ENCODE measurements at places on chromosomes 2 and 18.

DNA sequence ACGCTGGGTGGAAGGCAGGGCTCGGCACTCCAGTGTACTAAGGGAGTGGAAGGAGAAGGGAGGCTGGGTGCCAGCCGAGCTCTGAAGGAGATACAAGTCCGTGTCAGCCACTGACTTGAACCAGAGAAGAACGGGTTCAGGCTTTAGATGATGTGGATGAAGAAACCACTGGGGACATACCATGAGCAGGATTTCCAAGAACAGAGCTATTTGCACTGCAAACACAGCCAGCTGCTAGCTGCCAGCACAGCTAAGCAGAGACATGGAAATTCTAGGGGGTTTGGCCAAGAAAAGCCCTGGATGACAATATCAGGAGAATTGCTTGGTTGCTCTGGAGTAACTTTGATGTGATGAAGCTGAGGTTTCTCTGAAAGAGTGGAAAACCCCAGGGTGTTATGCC, 5.2 kb downstream of the CD207 start:
- DNase-seq, result no peak

- no peak for DNase-seq
Measured at GRCh38 chr2:236574000-236574399, 4.4 kb downstream of the ACKR3 start.

GRCh38 chr2:100592226-100592625, 29.4 kb downstream of the PDCL3 start:
- DNase-seq, result no peak

GRCh38 chr2:121255358-121255757, 29.6 kb downstream of the TFCP2L1 start:
- DNase-seq, result no peak

- no peak for DNase-seq
Measured at GRCh38 chr18:63788447-63789096, 13.4 kb downstream of the SERPINB7 start.

- DNase-seq, result peak; percentile 37
Measured at GRCh38 chr18:74836296-74837139, 238.8 kb downstream of the ZNF407 start.

DNA sequence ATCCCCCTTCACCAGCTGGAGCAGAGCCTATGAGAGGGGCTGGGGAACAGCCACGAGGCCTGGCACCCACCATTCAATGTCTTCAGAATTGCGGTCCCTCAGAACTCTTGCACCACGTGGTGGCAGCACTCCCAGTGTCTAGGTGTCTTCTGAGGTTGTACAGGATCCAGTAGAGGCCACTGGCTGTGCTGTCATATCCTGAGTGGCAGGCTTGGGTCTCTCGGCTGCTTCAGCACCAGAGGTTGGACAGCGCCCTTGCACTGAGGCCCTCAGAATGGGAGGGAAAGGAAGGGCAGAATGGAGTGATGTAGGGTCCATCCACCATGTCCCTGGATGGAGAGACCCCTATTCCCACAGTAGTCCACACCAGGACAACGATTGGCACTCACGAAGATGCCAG, 112.0 kb upstream of the TEKT4 start:
- DNase-seq, result no peak

DNA sequence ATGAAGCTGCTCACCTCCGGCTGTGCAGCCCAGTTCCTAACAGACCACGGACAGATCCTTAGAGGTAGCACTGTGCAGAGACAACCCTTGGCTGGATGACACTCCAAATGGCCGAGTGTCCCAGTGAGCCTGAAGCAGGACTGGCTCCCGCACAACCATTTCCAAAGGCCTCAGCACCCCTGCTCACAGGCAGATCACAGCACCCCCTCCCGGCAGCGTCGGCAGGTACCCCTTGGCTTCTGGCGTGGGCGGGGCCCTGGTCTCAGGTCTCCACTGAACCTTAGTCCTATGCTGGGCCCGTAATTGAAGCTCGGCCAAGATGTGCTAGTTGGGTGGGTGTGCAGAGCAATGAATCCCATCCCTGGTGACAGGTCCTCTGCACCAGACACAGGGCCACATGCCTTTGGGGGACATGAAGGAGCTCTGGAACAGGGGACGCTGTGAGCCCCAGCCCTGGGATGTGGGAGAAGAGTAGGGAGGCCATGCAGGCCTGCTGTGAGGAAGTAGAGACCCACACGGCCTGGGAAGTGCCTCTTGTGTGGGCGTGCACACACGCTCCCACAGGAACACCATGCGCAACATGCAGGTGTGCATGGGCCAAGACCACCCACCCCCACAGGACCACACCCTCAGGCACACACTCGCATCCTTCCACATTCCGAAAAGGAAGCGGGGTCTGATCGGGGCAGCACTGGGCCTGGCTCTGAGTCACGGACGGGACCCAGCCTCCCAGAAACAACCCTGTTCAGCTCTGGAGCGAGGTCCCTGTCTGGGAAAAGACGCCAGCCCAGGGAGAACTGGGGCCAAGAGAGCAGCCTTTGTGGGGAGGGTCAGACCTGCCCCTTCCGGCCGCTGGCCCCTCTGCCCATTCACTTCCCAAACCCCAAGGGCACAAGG, 2.8 kb downstream of the DUSP2 start:
- DNase-seq, result no peak

- no peak for DNase-seq
Measured at GRCh38 chr2:21640046-21640445, 516.3 kb downstream of the TDRD15 start.

DNA sequence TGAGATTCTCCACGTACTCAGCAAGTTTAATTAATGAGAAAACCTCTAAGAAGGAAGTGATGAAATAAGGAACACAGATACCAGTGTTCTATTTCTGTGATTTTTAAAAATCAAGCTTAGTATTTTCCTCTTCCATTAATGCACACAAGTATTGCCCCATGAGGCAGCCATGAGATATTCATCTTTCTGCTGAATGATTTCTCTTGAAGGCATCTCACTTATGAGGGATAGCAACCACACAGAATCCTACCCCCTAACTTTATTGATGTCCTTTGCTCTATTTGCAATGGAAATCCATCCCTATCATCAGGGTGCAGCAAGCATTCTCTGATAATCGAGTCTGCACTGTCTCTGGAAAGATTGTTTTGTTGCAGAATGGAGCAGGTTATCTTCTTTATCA, 244.1 kb upstream of the NRP2 start:
- DNase-seq, result no peak

DNA sequence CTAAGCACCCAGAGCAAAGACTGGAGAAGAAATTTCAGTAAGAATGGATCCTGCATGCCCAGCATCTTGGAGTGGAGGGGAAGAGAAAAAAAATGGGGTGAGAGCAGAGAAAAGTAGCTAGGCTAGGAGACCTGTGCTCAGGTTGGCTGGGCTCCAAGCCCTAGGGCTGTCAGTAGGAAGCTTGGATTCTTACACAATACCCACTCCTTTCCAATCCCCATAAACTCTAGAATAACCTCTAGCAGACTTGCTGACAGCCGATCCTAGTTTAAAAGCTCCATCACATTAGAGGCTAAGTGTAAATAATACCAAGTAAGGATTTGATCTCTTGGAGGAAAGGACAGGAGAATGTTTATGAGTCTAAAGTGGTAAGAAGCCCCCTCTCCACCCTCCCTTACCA, 46.2 kb upstream of the NABP1 start:
- no peak for DNase-seq

DNA sequence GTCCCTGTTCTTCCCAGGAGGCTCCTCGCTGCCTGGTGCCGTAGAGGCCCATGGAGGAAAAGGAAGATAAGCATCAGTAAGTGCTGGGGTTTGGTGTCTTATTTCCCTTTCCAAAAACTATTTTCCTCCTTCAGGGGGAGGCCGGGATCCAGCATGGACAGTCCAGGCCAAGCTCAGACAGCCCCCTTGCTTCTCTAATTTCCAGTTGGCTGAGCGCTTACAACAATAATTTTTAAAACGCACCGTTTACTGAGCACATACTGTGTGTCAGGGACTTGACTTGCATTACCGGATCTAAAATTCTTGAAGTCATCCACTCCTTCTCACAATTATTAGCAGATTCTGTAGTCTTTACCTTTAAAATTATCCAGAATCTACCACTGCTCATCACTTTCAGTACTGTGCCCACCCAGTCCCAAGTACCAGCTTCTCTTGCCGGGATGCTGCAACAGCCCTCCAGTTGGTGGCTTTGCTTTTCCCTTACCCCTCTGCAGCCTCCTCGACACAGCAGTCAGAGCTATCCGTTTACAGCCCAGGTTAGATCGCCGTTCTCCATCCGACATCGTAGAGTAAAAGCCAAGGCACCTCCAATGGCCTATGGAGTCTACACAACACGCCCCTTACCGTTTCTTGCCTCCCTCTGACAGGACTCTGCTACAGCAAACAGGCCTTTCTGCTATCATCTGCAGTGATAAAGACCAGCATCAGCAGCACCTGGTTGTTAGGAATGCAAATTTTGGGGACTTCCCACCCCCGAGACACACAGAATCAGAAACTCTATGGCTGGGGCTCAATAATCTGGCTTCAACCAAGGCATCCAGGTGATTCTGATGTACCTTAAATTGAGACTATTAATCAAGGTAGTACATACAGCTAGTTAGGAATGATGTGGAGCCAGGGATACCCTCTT, 75.2 kb upstream of the TSPYL6 start:
- peak; percentile 14 for DNase-seq

DNA sequence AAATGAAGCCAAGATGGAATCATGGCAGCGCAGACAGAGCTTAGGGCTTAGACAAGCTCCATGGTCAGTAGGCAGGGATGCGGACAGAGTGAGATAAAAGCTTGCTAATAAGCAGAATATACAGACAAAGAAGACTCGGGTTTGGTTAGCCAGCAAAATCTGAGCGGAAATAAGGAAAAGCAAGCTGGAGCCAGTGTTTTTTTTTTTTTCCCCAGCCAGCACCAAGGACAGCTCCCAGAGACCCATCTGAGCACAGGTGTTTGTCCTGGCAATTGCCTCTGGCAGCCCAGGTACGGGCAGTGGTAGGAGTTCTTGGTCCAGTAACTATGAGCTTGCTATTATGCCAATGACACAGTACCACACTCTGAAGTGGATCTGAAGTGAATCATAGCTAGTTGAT, 187.6 kb downstream of the ADCYAP1 start:
- no peak for DNase-seq

- no peak for DNase-seq
Measured at GRCh38 chr18:80086281-80086680, 22.8 kb upstream of the ADNP2 start.

- no peak for DNase-seq
Measured at GRCh38 chr2:169365029-169365480, 2.7 kb upstream of the LRP2 start.

DNA sequence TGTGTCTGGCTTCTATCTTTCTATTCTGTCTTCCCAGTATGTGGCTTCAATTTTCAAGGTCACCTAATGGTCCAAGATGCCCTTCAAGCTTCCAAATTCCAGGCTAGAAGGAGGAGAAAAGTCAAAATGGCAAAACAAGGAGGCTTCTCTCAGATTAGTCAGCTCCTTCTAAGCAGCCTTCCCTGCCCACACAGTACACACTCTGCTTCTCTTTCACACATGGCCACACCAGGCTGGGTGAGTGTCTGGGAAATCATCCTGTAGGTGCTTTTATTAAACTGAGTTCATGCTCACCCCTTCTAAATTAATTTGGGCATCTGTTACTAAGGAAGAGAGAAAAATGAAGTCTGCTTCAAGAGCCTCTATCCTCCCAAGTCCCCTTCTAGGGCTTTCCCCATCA, 277.2 kb upstream of the MGAT5 start:
- DNase-seq, result no peak

- DNase-seq, result no peak
Measured at GRCh38 chr2:97739893-97740245, 26.5 kb downstream of the ZAP70 start.

DNA sequence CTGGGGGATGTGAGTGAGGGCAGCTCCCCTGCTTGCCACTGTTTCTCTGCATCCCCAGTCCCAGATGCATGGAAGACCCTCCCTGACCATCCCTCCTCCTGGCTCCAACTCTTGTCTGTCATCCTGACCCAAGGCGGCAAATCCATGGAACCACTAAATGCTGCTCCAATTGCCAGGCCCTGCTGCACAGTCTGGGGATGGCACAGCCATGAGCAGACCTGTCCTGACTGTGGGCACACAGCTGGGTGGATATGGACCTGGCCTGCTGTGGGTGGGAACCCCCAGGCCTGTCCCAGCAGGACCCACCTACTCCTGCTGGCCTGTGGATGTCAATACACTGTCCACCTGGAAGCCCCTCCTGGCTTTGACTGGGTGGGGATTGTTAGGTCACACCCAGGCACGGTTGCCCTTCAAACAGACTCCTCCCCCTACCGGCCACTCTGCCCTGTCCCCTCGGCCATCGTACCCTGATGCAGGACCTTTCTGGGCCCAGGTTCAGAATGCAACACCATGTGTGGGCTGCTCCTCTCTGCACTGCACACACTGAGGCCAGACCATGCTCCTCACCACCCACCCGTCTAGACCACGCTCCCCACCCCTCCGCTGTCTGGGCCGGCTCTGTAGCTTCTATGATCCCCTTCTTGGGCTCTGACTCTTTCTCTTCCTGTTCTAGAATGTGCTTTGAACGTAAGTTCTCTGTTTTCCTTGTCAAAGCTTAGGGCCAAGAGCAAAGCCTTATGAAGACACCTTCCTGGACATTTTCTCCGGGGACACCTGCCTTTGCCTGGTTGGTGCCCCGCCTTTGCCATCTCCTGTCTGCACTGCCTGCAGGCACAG, 57.9 kb downstream of the INPP5D start:
- DNase-seq, result no peak

DNA sequence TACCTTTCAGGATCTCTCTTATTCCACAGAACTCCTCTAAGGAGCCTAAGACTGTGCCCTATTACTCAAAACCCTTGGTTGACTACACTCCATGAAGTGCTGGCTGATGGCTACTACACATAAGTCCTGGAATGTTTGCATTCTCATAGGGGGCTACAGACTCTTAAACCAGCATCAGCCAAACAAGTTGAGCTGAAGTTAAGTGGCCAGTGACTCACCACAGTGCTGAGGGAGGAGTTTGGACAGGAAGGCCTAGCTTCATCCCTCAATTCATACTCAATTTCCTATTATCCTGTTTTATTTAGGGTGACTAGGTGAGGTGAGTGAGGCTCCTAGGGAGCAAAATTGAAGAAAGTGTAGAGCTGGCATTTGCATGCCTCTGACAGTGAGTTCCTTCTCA, 246.7 kb downstream of the SMAD2 start:
- DNase-seq, result no peak

DNA sequence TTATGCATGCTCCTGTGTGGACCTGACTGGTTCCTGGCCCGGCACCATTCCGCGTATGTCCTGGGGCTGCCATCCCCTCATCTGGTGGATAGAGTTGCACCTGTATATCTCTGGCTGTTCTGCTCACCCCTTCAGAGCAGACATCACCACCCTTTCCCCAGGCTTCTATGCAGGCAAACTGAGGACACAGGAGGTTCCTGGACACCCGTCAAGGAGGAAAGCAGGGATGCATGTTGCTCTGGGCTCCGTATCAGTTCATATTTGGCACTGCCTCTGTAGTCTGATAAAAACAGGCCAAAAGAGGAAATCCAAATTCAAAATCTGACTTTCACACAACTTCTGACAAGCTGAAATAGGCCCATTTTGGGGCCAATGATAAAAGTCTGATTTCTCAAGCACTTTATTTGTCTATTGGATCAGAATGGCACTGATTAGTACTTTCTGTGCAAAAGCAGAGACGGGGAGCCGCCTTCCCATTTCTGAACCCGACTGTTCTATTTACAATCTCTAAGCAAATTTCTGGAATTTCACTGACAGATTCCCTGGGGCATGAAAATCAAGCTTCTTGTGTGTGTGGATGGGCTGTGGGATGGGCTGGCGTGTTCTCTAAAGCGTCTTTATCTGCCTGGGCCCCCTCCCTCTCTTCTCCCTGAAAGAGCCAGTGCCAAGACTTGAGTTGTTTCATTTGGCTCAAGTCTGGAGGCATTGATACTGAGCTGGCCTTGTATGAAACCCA, 96.9 kb downstream of the SETBP1 start:
- peak; percentile 25 for DNase-seq

GRCh38 chr2:168181825-168182224, 65.6 kb downstream of the STK39 start:
- DNase-seq, result no peak

GRCh38 chr2:40242315-40242714, 209.6 kb downstream of the SLC8A1 start:
- DNase-seq, result no peak

Data from Ammon's horn (tissue), 1 donor.